ENCODE measurements at places on chromosomes 3 and 15.
A peak's percentile ranks its signal among the peaks of the same experiment; 100 is the strongest.

- DNase-seq, result no peak
Measured at GRCh38 chr15:65211482-65211982, 259 bp upstream of the CILP start.

- DNase-seq, result no peak
Measured at GRCh38 chr15:32936283-32936918, 218.6 kb downstream of the GREM1 start.

- peak; percentile 47 for DNase-seq
Measured at GRCh38 chr3:151387842-151388241, 3.3 kb upstream of the P2RY12 start.

DNA sequence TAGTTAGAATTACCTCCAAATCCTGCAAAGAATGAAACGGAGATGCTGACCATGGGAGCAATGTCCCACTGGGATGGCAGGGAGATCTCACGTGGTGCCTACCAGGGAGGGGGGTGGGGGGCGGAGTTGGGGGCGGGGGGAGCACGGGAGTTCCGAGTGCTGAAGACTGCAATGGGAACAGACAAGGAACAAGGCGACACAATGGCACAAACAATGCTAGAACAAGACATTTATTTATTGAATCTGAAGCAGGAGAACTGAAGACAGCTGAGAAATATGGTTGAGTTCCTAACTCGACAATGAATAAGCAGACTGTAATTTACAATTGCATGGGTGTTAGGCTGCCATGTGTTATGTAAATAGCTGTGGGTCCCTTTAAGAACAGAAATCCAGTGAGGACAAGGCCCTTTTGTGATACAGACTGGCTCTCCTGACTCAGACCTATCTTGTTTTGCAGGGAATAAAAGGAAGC is 91.2 kb downstream of the AQP9 start:
- no peak for DNase-seq

GRCh38 chr3:130948001-130948773 is 54.3 kb downstream of the ATP2C1 start:
- DNase-seq, result no peak

GRCh38 chr15:69531665-69532027 is 79.0 kb downstream of the RPLP1 start:
- no peak for DNase-seq

- DNase-seq, result no peak
Measured at GRCh38 chr3:190371152-190371551, 16.8 kb upstream of the CLDN16 start.

DNA sequence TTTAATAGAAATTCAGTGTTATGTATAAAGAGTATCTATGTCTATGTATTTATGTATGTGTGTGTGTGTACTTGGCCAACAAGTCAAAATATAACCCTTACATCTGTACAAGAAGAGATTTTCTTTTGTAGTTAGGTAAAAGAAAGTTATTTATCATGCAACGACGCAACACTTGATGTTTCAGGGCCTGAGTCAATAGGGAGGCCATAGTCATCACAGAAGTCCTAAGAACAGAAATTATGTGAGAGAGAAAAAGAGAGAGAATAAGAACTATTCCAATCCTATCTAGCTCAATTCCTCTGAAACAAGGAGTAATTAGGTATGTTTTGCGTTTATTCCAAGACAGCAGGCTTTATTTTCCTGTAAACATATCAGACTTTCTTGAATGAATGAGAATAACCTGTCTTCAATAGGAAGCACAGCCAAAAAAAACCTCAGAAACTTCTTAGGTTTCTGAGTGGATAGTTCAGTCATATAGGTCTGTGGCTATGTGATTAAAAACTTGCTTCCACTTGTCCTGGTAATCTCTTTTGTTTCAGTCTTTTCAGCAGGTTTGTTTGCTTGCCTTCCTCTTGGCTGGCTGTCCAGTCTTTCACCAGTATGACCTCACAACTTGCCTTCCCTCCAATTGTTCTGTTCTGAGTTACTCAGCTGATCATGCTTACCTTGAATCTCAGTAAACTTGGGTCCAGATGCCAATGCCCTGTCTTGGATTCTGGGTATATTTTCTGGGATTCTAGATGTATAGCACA is 382.4 kb upstream of the GBE1 start:
- DNase-seq, result no peak

All from CD4-positive, alpha-beta T cell treated with Interferon alpha-2 for 1 hour (primary cell).